Right atrium auricular region (tissue), 2 donors: ENCODE measurements at places on chromosomes 5 and 9.

DNA sequence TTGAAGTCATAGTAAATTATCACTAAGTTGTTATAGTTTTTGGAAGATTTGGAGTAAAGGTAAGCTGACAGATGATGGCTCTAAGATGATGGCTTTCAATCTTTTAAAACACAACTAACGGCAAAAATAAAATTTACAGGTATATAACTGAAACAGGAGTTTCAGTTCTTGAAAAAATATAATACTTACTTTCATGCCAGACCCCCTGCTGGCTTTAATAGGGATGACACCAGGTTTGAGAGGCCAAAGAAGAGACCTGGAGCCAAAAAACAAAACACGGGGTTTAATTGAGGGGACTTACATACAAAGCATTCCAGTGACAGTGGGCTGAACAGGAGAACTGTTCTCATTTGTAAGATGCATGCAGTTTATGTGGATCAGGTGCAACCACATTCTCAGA lies 301.7 kb upstream of the PCSK5 start:
- no peaks in the 10 kb centered on the region for H3K27me3 ChIP-seq
- H3K36me3 ChIP-seq, result no peaks in the 10 kb centered on the region
- no peak for DNase-seq
- no peak overlapping the region for H3K27ac ChIP-seq

DNA sequence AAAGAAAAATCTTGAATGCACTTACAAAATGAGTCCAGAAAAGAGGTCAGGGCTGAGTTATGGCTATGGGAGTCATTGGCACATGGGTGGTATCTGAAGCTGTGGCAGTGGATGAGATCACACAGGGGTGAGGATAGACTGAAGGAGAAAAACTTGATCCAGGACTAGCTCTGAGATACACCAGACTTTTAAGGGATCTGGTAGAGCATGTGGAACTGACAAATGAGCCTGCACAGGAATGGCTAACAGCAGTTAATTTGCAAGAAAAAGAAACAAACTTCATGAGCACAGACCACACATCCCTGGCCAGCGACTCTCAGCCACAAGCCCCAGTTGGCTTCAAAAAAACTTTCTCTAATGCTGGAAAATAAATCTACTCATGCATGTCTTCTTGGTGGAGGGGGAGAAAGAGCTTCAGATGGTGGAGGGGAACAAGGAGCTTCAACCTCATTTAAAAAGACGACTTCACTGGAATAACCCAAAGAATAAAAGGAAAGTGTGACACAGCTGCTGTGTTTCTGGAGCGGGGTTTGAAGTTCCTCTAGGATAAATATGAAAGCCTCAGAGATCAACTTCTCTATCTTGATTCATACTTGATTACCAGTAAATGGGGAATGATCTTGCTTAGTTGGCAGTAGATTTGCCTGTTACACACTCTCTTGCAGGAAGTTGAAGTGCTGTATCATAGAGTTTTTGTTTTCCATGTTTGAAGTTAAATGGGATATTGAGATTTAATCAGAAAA lies 33.6 kb downstream of the TNFAIP8 start:
- peak overlapping the region; percentile 2 for H3K4me3 ChIP-seq
- no peaks in the 10 kb centered on the region for H3K4me1 ChIP-seq
- H3K27me3 ChIP-seq, result no peaks in the 10 kb centered on the region
- no peak for DNase-seq
- no peak overlapping the region for H3K27ac ChIP-seq

- no peaks in the 10 kb centered on the region for H3K27me3 ChIP-seq
- no peaks in the 10 kb centered on the region for H3K4me1 ChIP-seq
- no peak overlapping the region for H3K4me3 ChIP-seq
- no peak overlapping the region for H3K27ac ChIP-seq
Measured at GRCh38 chr5:72358925-72359324, 38.8 kb downstream of the PTCD2 start.

DNA sequence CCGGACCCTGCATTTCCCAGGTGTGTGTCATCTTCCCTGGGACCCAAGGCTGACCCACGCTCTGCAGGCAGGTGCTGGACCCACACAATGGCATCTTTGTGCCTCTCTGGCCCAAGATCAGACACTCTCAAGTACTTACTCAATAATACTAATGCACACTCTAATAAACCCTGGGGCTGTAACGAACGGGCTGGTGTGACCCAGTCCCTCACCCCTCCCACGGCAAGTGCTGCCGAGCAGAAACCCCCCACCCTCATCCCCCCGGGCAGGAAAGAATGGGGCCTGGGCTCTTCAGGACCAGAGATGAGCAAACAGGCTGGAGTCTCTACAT lies 1.1 kb upstream of the OBP2B start:
- no peaks in the 10 kb centered on the region for H3K27me3 ChIP-seq
- no peak overlapping the region for H3K27ac ChIP-seq
- H3K4me1 ChIP-seq, result no peaks in the 10 kb centered on the region
- no peaks in the 10 kb centered on the region for H3K36me3 ChIP-seq

DNA sequence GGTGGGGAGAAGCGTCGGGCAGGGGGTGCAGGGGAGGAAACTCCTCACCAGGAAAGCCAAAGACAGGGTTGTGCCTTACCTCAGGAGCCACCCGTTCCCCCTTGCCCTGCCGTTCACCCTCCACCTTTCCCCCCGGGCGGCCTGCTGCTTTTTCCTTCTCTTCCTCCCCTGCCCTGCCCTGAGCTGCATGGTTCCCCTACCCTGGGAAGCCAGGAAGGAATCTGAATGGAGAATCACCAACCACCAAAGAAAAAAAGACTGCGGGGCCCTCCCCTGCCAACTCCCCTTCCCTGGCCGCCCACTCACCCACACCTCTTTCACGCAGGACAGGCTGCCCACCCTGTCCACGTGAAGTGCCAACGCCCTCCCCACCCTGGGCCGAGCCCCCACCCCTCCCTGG lies 820 bp upstream of the NFX1 start:
- H3K4me3 ChIP-seq, result peak overlapping the region; percentile 76
- H3K27me3 ChIP-seq, result no peaks in the 10 kb centered on the region
- no peak for DNase-seq
- peaks cover under 1% of the 10 kb centered on the region for H3K36me3 ChIP-seq

DNA sequence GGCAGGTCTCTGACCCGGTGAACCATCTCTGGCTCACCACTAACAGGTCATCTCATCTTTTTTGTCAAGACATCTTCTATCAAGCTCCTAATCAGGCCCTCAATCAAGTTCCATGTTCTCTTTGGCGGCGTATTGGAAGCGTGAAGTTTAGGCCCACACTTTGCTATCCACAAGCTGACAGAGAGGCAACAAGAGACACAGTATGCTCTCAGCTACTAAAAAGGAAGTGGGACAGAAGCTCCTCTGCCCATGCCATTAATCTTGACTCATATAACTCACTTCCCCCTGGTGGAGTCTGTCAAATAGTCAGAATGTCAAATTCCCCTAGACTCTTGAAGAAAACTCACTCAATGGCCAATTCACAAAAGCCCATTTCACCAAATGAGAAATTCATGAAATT lies 77.6 kb upstream of the TMC1 start:
- DNase-seq, result no peak
- H3K27me3 ChIP-seq, result no peaks in the 10 kb centered on the region
- no peaks in the 10 kb centered on the region for H3K4me1 ChIP-seq
- no peaks in the 10 kb centered on the region for H3K36me3 ChIP-seq

DNA sequence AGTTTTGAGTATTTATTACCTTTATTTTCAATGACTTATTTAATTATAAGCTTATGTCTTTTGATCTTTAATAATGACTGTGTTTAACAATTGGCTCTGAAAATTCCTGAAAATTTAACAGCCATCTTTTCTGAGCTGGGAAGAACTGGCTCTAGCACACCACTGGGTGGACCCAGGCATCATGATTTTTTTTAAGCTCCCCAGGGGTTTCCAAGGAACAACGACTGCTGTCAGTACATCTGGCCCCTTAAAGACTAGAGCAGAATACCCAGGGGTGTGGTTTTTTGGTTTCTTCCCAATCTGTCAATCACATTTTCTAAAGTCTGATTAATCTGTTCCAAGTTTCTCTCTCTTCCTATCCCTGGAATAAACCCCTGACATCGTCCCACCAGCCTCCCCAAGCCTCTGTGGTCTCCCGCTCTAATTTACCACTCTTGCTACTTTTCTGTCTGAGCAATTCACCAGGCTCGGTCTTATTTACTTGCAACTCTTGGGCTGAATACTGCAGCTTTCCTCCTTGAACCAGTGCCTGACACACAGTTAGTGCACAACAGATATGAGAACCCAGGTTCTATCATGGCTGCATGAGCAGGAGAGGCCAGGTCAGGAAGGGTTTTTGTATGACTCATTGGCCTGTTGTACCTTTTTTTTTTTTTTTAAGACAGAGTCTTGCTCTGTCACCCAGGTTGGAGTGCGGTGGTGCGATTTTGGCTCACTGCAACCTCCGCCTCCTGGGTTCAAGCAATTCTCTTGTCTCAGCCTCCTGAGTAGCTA lies 321.9 kb downstream of the ZSWIM6 start:
- H3K27me3 ChIP-seq, result no peaks in the 10 kb centered on the region
- no peaks in the 10 kb centered on the region for H3K36me3 ChIP-seq
- peaks cover 8% of the 10 kb centered on the region for H3K4me1 ChIP-seq
- H3K4me3 ChIP-seq, result no peak overlapping the region

DNA sequence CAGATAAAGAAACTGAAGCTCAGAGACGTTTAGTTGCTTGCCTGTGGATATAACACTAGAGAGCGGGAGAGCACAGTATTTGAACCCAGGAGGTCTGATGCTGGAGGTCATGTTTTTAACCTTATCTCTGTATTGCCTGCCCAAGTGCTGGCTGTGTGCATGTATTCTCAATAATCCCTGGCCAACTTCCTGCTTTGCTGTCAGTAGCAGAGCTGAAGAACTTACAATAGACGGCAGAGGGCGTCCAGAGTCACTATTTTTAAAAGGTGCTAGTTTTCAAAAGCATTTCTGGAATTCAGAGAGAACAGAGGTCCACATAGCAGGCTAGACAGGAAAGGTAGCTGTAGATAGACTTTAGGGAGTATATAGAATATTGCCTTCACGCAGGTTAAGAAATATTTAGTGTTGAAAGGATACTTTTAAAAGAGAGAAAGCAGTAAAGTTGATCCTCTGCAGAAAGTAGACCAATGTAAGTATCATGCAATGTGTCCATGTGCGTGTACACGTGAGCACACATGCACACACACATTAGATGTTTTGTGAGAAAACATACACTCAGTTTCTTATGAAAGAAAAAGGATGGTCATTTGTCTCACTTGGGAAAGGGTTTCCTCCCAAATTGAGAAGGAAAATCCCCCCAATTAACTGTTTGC lies 46.3 kb downstream of the PTCD2 start:
- H3K4me1 ChIP-seq, result peaks cover 19% of the 10 kb centered on the region
- no peaks in the 10 kb centered on the region for H3K27me3 ChIP-seq
- peaks cover 12% of the 10 kb centered on the region for H3K36me3 ChIP-seq
- peak overlapping the region; percentile 10 for H3K27ac ChIP-seq

DNA sequence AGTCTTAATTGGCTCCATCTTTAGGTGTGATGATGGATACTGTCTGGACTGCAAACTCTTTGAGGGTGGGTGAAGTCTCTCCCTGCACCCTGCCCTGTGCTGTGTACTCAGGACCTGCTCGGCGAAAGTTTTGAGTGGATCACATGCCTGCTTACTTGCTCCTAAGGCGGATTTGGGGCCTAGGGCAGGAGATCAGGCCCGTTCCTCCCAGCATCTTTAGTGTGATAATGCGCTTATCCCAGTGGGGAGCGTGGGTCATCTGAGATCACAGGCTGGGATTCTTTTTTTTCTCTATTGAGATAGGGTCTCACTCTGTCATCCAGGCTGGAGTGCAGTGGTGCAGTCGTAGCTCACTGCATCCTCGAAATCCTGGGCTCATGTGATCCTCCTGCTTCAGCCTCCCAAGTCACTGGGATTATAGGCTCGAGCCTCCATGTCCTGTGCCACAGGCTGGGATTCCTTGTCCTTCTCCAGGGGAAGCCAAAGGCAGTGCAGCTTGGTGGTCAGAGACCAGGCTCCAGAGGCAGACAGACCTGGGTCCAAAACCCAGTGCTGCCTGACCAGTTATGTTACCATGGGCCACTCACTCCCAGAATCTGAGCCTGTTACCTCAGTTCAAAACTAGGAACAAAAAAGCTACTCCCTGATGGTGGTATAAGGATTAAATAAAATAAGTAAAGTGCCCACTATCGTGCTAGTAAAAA lies 59.7 kb downstream of the ZNF618 start:
- no peak overlapping the region for H3K4me3 ChIP-seq
- H3K4me1 ChIP-seq, result peaks cover 15% of the 10 kb centered on the region
- peak; percentile 26 for DNase-seq
- no peak overlapping the region for H3K27ac ChIP-seq
- no peaks in the 10 kb centered on the region for H3K36me3 ChIP-seq
- H3K27me3 ChIP-seq, result no peaks in the 10 kb centered on the region

GRCh38 chr5:94481059-94481458 lies 137.3 kb downstream of the KIAA0825 start:
- DNase-seq, result no peak
- H3K36me3 ChIP-seq, result no peaks in the 10 kb centered on the region
- H3K27ac ChIP-seq, result no peak overlapping the region
- H3K4me3 ChIP-seq, result no peak overlapping the region

DNA sequence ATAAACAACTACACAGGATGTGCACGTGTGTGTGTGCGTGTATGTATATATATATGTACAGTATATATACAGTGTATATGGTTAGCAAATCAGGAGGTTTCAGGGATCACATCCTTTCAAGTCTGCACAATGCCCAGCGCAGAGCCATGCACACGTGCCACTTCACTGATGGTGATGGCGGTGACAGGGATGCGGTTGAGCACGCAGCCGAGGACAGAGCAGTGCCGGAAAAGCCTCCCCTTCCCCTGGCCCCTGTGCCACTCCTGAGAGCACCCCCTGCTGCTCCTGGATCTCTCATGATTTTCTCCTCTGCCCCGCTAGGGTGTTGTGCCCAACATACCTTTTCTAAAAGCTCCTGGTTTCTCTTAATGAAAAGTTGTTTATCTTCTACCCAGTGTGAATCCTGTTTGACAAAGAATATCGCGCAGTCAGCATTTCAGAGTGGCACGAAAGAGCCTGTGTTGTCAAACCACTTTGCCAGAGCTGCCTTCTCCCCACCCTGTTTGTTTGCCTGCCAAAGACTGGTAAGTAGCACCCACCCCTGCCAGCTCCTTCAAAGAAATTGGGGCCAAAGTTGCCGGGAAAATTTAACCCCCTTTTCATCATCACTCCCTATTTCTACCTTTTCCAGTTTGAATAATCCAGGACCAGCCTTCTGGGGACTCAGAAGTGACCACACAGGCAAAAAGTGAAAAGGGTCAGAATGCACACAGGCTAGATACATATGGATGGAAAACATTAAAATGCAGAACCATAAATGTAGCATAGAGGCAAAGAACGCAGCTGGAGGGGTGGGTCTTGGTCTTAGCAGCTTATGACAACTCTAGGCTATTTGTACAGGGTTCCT lies 126.2 kb upstream of the DPYSL3 start:
- H3K4me1 ChIP-seq, result no peaks in the 10 kb centered on the region
- DNase-seq, result no peak
- no peak overlapping the region for H3K27ac ChIP-seq
- H3K36me3 ChIP-seq, result no peaks in the 10 kb centered on the region

GRCh38 chr9:84343111-84343521 lies 2.6 kb upstream of the SLC28A3 start:
- H3K36me3 ChIP-seq, result no peaks in the 10 kb centered on the region
- no peak overlapping the region for H3K4me3 ChIP-seq
- H3K27ac ChIP-seq, result peak overlapping the region; percentile 76
- no peaks in the 10 kb centered on the region for H3K27me3 ChIP-seq
